Muscle of back (tissue), 13 donors: ENCODE measurements at places on chromosomes 1 and 21. TPM values are rescaled to one million over a fixed set of nuclear protein-coding genes. Genes with fewer than 3 reads are reported as not detected.

- DNase-seq: no peak
Measured at GRCh38 chr1:11507309-11507708, 28.4 kb downstream of the DISP3 start.

The LDLRAD1 gene
- polyA plus RNA-seq: not detected

DNA sequence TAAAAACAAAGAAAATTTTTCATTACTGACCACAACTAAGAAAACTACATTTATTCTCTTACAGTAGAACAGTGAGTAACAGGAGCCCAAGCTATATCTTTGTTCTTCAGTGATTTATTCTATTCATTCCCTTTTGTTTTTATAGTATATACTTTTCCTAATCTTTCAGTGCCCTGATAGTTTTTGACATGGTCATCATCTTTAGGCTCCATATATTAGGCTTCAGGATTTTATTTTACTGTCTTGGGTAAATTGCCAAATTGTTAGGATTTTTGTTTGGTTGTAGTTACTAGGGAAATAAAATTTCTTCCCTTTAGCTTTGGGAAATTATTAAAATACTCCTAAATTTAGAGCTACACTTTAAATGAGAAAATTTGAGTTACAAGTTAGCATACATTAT lies 10.3 kb downstream of the FBXO28 start:
- no peak for DNase-seq

- DNase-seq: no peak
Measured at GRCh38 chr1:47837866-47838561, 159.2 kb downstream of the TRABD2B start.

DNA sequence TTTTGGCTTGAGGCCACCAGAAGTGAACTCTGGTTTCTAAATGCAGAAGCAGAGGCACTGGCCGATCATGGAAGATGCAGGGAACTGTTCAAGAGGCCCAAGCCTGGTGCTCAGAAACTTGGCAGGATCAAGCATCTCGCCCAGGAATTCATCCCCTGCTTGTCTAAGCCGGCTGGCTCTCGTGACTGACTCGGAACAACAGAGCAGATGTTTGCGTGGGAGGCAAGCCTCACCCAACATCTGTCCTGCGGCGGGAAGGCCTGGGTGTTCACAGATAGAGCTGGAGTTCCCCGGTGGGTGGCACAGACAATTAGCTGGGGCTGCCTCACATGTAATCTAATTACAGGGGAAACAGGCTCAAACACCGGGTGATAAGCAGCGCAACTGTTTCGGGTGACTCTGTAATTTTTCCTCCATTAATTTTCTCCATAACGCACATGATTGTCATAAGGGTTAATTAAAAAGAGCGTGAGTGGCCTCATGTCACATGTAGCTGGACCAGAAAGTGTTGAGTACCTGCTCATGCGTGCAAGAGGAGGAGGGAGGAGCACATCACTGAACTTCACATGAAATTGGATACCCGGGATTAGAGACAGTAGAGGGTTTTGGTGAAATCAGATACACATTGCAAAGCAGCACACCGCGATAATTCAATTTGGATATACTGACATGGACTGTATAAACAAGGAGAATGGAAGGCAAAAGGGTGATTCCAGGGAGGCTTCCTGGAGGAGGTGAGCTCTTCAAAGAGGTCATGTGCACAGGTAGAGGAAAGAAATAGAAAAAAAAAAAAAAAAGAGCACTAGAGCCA lies 180.0 kb downstream of the ETS2 start:
- DNase-seq: peak; percentile 91

DNA sequence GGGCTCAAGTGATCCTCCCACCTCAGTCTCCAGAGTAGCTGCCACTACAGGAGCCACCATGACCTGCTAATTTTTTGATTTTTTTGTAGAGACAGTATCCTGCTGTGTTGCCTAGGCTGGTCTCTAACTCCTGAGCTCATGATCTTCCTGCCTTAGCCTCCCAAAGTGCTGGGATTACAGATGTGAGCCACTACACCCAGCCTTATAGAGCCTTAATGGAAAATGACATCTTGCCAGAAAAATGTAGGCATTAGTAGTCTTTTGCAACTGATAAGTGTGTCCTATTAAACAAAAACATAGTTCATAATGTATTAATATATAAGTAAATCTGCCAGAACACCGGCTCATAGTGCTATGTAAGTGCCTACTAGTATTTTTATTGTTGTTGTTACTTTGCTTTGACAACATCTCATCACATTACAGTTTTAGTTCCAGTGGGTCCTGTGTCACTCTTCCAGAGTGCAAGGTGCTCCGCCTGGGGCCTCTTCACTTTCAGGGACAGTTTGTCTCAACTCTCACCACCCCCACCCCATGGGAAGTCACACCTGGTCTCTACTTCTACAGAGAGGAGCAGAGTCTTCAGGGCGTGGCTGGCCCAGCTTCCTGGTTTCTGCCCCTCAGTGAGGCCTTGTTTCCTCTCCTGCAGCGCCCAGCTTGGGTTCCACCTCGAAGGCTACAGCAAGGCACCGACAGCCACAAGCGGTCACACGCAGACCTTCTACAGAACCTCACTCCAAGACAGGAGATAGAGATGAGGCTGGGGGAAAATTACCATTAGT lies 30.1 kb downstream of the RHOU start:
- DNase-seq: no peak

The KCNA2 gene
- 0.80 TPM for polyA plus RNA-seq

DNA sequence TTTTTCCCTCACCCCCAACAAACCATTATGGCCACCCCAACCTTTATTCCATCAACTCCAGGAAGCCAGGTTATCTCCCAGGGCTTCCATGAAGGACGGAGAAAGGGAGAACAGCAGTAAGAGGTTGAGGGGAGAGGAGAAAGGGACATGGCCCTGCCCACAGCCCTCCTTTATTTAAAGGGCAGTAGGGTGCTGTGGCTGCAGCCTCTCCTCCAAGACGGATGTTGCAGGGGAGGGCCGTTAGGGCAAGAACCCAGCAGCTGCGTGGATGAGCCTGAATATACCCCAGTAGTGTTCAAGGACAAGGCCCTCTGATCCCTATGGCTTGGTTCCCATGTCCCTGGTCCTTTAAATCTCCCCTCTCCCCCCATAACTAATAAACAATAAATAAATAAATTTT lies 5.9 kb downstream of the RXFP4 start:
- DNase-seq: no peak

The DIPK1A gene
- polyA plus RNA-seq: 11.6 TPM

The IER5 gene
- 11.2 TPM for polyA plus RNA-seq

The EPHX1 gene
- polyA plus RNA-seq: 29.9 TPM

DNA sequence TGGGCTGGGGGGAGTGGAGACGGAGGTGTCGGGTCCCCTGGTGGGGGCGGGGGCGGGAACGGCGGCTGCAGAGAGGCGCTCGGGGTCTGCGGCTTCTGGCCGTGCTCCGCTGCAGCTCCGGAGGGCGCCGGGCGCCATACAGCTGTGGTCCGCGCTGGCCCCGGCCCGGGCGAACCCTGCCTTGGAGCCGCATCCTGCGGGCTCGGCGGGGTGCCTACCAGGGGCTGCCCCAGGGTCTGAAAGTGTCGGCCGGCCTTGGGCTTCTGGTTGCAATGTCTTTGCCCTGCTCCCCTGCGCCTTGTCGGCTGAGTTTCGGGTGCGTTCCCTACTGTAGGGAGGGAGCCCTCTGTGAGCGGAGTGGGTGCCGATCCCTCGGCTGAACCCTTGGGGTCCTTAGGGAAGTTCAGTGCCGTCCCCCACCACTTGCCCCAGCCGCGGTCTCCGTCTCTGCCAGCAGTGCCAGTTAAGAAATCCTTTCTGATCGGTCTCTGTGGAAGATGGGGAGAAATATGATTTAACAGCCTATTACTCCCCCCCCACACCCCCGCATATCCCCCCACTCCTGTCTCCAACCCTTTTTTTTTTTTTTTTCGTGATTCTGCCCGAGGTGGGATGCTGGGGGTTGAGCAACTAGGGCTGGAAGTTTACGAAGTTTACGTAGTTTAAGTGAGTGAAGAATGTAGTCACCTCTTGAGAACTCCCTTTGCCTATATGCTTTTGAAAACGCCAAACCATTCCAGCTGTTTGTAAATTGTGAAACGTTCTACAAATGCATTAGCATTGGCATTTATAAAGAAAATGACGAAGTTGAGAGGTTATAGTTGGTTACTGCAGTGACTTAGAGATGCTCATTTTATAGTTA lies 588 bp downstream of the NEXN start:
- DNase-seq: peak; percentile 56

DNA sequence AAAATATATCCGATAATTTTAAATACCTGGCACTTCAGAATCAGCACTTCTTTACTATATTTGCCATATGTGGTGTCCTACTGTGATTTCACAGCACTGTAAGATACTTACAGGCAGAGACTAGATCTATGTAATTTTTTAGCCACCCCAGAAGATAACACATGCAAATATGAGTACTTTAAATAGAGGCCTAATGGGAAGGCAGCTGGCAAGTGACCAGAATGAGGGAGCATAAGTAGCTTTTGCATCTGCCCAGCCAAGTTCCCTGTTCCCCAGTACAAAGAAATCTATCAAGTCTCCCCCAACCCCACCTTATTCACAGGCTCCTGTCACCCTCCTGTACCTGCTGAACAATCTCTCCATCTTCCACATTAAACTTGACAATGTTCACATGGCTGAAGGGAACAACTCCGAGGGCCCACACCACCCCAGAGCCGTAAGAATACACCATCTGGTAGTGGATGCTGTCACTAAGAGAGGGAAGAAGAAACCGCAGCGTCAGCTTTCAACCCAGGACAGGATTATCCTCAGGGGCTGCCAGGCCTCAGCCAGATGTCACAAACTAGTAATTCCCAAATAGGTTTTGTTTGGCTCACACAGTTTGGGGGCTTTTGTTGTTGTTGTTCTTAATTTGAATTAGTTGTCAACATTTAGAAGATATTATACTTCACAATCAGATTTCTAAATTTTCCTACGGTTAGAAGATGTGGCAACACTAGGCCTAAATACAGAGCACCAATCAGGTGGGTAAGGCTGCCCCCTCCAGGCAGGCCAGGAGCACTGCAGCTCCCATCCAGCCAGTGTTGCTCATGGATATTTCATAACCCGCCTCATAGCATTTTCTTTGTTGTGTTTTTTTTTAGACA lies 10.4 kb downstream of the EMC1 start:
- peak; percentile 17 for DNase-seq

The CYP4B1 gene
- 0.28 TPM for polyA plus RNA-seq

DNA sequence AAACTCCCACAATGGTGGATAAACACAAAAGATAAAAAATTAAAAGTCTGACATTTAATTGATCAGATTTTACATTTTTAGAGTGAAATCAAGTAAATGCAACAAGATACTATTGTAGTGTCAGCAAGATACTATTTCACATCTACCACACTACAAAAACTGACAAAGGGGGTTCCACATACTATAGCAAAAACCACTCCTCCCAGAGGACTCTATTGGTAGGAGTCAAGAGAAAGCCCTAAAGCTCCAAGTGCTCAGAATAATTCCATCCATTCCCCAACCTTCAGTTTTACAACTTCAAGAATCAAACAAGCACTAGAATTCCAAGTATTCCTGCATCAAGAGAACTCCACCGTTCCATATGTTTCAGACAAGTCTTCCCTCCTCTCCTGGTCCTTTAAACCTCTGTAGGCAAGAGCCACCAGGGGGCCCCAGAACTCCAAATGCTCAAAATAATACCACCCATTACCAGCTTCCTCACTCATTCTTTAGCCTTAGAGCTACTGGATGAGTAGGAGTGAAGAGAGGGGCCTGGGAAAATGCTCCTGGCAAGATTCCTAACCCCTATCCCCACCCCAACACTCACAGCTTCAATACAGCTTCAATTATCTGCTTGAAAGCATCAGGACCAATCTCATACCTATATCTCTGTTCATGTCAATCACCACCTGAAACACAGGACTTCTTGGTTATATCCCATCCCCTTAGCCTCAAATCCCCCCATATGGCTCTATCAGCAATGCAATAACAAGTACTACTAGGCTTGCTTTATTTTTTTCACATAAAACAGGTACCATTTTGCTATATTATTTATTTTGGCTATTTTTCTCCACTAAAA lies 9.9 kb downstream of the TOR1AIP2 start:
- DNase-seq: no peak

DNA sequence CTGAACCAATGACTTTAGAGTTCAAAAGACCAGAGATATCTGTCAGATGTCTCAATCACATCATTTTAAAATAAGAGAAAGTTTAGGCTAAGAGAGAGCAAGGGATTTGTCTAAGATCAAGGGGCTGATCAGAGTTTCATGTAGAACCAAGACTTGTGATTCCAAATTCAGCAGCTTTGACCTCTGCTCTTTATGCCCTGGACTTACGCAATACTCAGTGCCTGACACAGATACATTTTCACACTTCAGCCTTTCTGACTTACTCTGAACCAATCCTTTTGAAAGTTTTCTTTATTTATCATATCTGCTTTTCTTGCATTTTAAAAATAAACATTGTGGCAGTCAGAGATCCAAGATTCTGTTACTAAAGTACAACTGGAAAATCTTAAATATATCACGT lies 428.0 kb downstream of the PLPP3 start:
- DNase-seq: no peak

The ANKRD35 gene
- 4.6 TPM for polyA plus RNA-seq

GRCh38 chr1:91750398-91750996 lies 135.5 kb downstream of the TGFBR3 start:
- DNase-seq: no peak

DNA sequence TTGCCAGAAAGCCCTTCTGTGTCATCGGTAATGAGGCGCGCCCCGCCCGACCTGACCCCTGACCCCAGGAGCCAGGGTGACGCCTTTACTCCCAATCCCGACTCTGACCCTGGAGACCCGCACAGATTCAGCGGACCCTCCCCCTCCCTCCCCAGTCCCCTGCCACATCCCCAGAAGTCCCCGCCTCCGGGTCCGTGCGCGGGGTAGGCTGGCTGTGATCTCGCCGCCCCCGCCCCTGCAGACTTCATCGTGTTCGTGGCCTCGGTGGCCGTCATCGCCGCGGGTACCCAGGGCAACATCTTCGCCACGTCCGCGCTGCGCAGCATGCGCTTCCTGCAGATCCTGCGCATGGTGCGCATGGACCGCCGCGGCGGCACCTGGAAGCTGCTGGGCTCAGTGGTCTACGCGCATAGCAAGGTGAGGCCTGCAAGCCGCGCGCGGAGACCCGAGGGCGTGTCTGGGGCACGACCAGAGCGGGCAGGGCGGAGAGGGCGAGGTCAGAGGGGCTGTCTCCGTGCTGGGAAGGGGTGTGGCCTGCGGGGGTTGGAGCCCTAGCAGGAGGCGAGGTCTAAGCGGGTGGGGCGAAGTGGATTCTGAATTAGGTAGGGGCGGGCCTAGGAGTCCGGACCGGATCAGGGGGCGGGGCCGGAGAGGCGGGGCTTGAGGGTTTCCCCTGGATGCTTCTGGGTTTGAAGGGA lies 34.8 kb downstream of the KCNQ4 start:
- no peak for DNase-seq

DNA sequence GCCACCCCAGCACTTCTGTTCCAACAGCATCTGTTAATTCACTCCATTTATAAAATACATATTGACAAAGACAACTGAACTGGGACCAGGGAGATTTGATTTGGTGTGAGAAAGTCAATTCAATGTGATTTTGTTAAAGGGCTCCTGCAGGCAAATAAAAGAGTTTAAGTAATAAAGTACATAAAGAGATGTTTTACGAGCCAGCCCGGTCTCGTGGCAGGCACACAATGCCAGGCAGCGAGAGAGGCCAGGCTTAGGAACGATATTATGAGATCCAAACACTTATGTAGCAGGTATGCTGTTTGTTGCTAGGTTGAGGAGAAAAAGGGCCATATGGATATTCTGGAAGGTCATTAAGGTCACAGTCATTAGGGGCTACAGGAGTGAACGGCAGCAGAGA lies 227.1 kb downstream of the KCTD3 start:
- no peak for DNase-seq

GRCh38 chr1:67674260-67675011 lies 10.6 kb upstream of the GADD45A start:
- DNase-seq: peak; percentile 46

- DNase-seq: no peak
Measured at GRCh38 chr1:36352125-36352909, 28.9 kb upstream of the EVA1B start.
